Prostate gland (tissue), 2 donors: ENCODE measurements at places on chromosomes 4 and X. TPM values are rescaled to one million over a fixed set of nuclear protein-coding genes. Genes with fewer than 3 reads are reported as not detected.

The TGIF2LX gene
- not detected for total RNA-seq

The ADH4 gene
- total RNA-seq = not detected

The USP46 gene
- 26.3 TPM for total RNA-seq

The COL4A6 gene
- 13.5 TPM for total RNA-seq

The S100G gene
- not detected for total RNA-seq

The COL4A5 gene
- total RNA-seq = 49.1 TPM

The STATH gene
- total RNA-seq = not detected

The RPGR gene
- total RNA-seq = 12.1 TPM

The TRIM2 gene
- total RNA-seq = 70.4 TPM
